K562 (cell line): ENCODE measurements at places on chromosomes 16 and 17.

DNA sequence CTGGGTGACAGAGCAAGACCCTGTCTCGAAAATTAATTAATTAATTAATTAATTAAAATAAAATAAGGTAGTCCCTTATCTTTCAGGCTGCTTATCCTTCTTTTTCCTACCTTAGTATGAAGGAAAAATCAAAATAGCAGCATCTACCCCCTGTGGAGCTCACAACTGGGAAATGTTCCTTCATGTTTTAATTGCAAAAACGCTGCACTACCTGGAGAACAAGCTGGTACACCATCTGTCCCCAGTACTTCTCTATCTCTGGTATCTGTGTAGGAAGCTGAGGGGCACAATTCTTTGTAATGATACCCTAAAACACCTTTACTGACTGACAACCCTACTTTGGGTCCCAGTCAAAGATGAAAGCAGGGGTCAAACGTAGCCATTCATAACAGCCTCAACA is 55.1 kb upstream of the MNT start:
- no peak for DNase-seq

DNA sequence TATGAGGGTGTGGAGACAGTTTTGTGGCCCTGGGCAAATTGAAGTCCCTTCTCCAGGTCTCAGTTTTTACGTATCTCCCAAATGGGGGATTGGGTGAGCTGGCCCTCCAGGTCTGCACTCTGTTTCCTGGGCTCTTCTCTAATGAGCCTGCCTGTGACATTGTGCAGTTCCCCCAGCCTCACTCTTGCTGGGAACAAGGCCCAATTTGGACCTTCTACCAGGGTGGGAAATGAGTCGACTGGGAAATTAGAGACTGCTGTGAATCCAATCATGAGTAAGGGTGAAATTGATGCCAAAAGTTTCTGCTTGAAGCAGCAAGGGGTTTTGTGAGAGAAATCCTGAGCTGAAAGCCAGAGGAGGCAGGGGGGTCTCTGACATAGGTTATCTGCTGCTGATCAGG is 71.5 kb upstream of the KSR1 start:
- no peak for DNase-seq

DNA sequence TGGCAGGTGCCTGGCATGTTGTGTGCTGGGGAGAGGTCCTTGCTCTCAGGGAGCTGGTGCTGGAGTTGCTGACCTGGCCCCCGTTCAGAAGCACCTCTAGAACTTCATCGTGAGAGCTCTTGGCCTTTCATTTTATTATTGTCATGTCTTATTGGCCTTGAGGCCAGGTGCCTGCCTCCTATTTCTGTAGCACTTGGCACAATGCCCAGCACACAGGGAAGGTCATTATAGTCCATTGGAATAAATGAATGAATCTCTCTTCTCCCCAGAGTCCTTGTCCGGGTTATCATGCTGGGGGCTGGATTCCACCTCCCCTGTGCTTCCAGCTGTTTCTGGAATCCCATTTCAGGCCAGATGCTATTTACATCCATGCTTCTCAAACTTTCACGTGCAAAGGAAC is 169.2 kb downstream of the HAPSTR1 start:
- no peak for DNase-seq

- no peak for DNase-seq
These were observed 27.5 kb downstream of the TBX4 start for GRCh38 chr17:61479493-61480413.

- DNase-seq: no peak
These were observed 684 bp upstream of the NUDT16L1 start for GRCh38 chr16:4692460-4693295.

DNA sequence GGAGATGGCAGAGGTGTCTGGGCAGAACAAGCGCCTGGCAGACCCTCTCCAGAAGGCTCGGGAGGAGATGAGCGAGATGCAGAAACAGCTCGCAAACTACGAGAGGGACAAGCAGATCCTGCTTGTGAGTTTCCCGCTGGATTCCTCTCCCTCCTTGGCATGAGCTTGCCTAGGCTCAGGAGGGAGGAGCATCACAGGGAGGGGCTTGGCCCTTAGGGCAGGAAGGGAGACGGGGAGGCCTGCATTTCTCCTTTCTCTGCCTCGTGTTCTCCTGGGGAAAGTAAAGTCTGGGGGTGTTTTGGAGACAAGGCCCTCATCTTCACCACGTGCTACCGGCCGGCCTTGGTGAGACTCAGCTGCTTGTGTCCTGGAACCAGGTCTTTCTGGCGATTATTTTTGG is 18.0 kb upstream of the DBNDD1 start:
- DNase-seq: no peak

DNA sequence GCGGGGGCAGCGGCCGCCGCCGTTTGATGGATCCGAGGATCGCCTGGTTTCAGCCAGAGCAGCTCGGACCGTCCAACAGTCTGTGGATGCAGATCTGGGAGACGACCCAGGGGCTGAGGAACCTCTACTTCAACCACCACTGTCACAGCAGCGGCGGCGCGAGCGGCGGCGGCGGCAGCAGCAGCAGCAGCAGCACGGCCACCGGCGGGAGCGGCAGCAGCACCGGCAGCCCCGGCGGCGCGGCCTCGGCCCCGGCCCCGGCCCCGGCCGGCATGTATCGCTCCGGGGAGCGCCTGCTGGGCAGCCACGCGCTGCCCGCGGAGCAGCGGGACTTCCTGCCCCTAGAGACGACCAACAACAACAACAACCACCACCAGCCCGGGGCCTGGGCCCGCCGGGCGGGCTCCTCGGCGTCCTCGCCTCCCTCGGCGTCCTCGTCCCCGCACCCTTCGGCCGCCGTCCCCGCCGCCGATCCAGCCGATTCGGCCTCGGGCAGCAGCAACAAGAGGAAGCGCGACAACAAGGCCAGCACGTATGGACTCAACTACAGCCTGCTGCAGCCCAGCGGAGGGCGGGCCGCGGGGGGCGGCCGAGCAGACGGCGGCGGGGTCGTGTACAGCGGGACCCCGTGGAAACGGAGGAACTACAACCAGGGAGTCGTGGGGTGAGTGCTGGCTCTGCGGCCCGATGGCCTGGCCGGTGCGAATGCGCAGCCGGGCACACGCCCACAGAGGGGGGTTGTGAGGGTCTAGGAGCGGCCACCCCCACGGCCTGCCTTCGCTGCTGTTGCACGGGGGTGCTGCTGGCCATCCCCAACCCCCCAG is 702 bp downstream of the TENT4B start:
- DNase-seq: peak; percentile 44

- DNase-seq: no peak
These were observed at the start of gene TMEM132E for GRCh38 chr17:34579017-34579946. Gene TMEM132E (plus strand): TSS chr17:34579582. CDS start chr17:34581077, 1,495 bp downstream.

GRCh38 chr16:65598621-65599020 is 476.8 kb upstream of the CDH11 start:
- DNase-seq: no peak

DNA sequence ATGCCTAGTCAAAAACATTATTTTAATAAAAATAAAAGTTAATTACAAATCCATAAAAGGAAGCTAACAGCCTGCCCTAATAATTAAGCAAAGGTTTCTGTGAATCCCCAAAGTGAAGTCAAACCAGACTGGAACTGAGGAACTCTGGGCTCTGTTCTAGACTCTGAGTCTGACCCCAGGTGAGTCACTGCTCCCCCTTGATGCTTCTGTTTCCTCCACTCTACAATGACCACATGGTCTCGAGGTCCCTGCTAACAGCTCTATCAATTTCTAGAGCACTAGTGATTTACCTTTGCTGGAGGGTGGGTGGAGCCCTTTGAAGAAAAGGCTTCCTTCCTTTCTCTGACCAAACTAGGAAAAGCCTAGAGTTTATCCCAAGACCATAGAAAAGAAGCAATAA is 32.4 kb downstream of the XPO6 start:
- no peak for DNase-seq

DNA sequence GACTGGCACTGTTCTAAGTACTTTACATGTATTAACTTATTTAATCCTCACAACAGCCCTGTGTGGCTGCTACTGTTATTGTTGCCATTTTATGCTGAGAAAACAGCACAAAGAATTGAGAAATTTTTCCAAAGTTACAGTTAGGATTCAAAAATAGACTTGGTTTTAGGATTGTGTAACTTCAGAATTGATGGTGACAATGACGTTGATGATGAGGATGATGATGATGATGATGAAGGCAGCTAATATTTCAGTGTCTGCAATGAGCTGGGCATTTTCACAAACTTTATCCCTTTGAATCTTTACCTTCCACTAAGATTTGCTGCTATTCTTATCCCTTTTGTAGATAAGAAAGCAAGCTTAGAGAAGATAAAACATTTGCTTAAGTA is 22.1 kb downstream of the PRKCB start:
- no peak for DNase-seq

DNA sequence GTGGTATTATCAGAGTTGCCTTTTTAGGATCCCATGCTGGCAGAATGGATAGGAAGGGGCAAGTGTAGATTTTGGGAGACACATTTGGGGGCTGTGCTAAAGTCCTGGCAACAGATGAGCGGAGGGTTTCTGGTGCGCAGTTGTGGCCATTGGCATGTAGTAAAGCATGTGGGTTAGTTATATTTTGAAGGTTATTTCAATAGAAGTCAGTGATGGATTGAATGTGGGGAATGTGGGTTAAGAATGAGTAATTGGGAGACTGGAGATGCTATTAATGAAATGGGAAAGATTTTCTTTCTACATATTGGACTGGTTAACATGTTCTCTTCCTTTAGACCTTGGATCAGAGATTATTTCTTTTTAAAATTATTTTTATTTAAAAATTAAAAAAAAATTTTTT is 10.0 kb downstream of the DUS2 start:
- DNase-seq: no peak

DNA sequence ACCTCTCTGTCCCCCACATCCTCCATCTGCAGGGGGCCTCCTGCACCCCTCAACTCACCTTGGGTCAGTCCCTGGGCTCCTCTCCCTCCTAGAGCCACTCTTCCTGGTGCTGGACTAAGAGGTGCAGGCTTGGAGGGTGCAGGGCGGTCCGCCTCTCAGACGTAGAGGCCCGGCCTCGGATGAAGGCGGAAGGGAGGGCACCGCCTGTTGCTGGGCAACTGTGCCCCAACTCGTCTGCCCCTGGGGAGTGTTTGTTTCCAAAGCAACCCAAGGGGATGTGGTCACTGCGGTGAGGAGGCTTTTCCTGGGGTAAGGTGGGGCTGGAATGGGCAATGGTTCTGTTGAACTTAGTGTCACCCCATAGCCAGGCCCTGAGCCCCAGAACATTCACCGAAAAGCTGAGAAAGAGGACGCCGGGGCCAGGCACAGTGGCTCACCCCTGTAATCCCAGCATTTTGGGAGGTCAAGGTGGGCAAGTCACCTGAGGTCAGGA is at the start of gene C16orf54:
TSS of gene C16orf54 (minus strand) at position 138 of the 493 bp plus-strand sequence. CDS start 1,039 bp downstream, outside the sequence.
- no peak for DNase-seq

GRCh38 chr17:82793974-82794630 is 42.2 kb downstream of the TBCD start:
- DNase-seq: no peak

- DNase-seq: peak; percentile 75
These were observed 21.7 kb downstream of the KNOP1 start for GRCh38 chr16:19696328-19696727.

DNA sequence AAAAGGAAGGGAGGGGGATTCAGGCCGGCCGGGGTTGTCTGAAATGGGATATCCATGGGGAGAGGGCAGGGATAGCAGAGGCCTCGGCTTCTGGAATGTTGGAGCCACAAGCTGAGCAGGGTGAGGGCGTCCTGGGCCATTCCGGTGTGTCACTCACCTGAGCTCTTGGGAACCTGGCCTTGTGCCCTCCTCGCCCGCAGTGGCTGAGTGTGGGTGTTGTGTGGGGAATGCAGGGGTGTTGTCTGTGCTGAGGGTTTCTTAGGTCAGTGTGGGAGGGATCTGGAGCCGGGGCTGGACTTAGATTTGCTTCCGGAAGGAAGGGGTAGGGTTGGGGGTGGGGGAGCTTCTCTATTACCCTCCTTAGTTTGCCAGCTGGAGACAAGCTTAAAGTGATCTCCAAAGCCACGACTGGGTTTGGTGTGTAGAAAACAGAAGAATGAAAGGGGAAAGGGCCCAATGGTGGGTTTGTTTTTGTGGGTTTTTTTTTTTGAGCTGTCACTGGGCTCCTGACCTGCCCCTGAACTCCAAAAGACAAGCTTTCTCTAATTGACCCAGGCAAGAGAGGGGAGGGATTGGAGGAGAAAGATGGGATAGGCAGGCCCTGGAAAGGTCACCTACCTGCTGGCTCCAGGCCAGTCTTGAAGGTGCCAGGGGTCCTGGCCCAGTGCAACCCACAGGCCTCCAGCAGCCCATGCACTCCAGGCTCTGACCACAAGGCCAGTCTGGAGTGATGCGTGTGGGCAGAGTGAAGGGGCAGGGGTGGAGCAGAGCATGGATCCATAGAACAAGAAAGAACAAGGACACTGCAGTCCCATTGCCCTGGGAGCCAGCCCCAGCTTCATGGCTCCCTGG is at the start of gene SULT1A2:
TSS of gene SULT1A2 (minus strand) at position 211 of the 852 bp plus-strand sequence. CDS start 1,120 bp downstream, outside the sequence.
- peak; percentile 73 for DNase-seq

GRCh38 chr17:67415291-67415690 is 38.2 kb downstream of the PITPNC1 start:
- DNase-seq: no peak

- DNase-seq: no peak
These were observed 2.7 kb upstream of the SNX20 start for GRCh38 chr16:50683689-50684374.

DNA sequence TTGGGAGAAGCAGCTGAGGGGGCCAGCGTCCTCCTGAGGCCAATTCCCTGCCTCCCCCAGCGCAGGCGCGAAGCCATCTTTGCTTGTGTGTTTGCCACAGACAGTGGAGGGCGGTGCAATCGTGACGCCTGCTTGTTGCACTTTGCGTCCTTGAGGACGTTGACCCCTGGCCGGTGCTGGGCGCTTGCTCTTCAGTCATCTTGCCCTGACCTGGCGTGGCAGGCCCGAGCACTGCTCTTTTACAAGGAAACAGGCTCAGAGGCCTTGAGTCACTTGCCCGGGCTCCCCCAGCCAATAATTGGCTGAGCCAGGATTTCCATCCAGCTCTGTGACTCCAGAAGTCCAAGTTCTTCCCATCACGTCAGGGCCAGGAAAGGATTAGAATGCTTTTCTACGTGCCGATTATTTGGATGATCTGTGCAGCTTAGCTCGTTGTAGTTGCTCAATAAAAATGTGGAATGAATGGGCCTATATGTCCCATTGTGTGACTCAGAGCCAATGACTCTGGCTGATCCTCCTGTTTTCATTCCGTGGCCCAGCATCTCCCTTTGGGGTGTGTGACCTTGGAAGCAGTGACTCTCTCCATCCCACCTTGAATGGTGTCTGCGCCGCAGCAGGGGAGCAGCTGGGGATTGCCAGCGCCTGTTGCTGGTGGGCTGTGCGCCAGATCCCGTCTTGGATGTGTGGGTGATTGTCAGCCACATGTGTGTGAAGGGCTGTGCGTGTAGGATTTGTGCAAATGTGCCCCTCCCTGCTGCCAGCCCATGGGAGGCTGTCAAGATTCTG is 214.1 kb downstream of the SEC14L1 start:
- DNase-seq: no peak

DNA sequence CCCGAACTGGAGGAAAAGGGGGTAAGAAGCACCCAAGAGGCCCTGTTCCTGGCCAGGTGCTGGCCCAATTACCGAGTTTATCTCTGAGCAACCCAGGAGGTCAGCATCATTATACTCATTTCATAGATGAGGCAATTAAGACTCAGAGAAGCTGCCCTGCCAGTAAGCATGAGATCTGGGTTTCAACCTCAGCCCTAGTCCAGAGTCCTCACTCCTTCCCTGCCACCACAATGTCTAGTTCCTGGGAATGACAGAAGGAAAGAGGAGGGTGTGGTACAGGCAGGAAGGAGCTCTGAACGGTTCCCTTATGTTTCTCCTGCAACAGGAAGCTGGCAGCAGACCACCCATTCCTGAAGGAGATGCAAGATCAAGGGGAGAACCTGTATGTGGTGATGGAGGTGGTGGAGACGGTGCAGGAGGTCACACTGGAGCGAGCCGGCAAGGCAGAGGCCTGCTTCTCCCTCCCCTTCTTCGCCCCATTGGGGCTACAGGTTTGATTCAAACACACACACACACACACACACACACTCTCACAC is 7.4 kb downstream of the GSDMA start:
- no peak for DNase-seq

GRCh38 chr16:12682432-12683165 is 121.1 kb downstream of the CPPED1 start:
- peak; percentile 49 for DNase-seq
